K562 (cell line): ENCODE measurements at places on chromosomes 5 and 9. TPM values are rescaled to one million over a fixed set of nuclear protein-coding genes. Genes with fewer than 3 reads are reported as not detected.

The ATP10B gene
- 0.04 and 0.07 TPM in 2 replicates for total RNA-seq

The BSPRY gene
- 0.16 and 0.45 TPM in 2 replicates for total RNA-seq

The LHX6 gene
- total RNA-seq = 13.4 and 14.0 TPM in 2 replicates

GRCh38 chr5:112604732-112605630, 132.7 kb upstream of the APC start:
- no peaks in the 10 kb centered on the region; the same call in 2 of the 3 replicates for H3K27me3 ChIP-seq
- H3K36me3 ChIP-seq = no peaks in the 10 kb centered on the region
- no peak overlapping the region for H3K27ac ChIP-seq
- H3K4me1 ChIP-seq = no peaks in the 10 kb centered on the region
- no peak overlapping the region for H3K4me3 ChIP-seq

- no peak overlapping the region for H3K27ac ChIP-seq
- no peaks in the 10 kb centered on the region for H3K27me3 ChIP-seq
- no peaks in the 10 kb centered on the region for H3K36me3 ChIP-seq
- no peak for DNase-seq
- no peak overlapping the region for H3K4me3 ChIP-seq
Measured at GRCh38 chr9:34716711-34717110, 6.8 kb upstream of the CCL21 start.

DNA sequence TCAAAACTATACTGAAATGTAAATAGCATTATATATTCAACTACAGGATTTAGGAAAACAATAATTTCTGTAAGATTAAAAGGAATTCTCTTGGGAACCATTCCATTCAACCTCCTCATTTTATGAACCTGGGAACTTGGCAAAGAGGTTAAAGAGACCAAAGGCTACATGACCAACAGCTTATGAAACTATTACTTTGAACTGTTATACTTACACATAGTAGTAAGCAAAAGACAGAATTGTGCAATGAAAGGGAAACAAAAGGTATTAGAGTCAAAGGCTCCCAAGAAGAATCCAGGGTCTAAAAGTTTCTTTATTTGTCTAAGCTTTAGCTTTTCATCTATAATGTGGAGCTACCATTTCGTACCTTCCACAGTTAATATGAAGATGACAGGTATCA, 7.2 kb downstream of the C9orf72 start:
- no peak overlapping the region for H3K4me3 ChIP-seq
- H3K27me3 ChIP-seq = no peaks in the 10 kb centered on the region
- H3K36me3 ChIP-seq = no peaks in the 10 kb centered on the region
- H3K4me1 ChIP-seq = no peaks in the 10 kb centered on the region

- H3K27me3 ChIP-seq = no peaks in the 10 kb centered on the region
- H3K4me3 ChIP-seq = no peak overlapping the region
- H3K36me3 ChIP-seq = peaks cover 57% of the 10 kb centered on the region
- peaks cover 30% of the 10 kb centered on the region for H3K4me1 ChIP-seq
Measured at GRCh38 chr9:133351908-133352634, 4.1 kb downstream of the RPL7A start.

DNA sequence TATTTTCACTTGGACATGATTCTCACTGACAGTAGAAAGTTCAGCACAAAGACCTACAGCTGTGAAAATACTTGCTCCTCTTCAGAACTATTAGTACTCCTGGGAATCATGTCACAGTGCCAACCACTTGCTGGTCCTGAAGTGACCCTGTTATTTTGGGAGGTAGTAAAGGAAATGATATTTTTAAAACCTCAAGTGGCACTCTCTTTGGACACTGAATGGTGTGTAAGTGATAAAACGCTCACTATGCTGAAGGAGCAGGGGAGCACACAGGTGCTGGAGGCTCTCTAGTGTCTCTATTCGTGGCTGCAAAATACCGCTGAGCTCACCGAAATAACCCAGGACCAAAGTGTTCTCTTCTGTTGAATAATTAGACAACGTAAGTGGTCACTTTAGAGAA, 76.9 kb upstream of the SPATA31D4 start:
- no peaks in the 10 kb centered on the region for H3K4me1 ChIP-seq
- no peak for DNase-seq
- no peak overlapping the region for H3K4me3 ChIP-seq
- H3K36me3 ChIP-seq = no peaks in the 10 kb centered on the region
